C1 segment of cervical spinal cord (tissue), 14 donors: ENCODE measurements at places on chromosomes 2 and 18.

GRCh38 chr2:21519821-21520220 lies 396.1 kb downstream of the TDRD15 start:
- DNase-seq: no peak

- no peak for DNase-seq
These were observed 13.3 kb downstream of the PPP4R3B start for GRCh38 chr2:55604027-55604565.

- DNase-seq: no peak
These were observed 103.5 kb downstream of the UPP2 start for GRCh38 chr2:158205215-158205614.

DNA sequence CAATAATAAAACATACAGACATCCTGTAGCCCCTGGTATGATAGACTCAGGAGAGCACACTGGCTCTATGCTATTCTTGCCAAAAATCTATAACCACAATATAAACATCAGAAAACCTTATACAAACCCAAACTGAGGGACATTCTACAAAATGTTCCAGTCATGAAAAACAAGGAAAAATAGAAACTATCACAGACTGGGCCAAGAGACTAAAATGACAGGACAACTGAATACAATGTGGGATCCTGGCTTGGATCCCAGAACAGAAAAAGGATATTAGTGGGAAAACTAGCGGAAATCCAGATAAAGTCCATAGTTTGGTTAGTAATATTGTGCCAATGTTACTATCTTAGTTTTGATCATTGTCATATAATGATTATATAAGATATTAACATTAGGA lies 29.6 kb upstream of the EPAS1 start:
- no peak for DNase-seq

DNA sequence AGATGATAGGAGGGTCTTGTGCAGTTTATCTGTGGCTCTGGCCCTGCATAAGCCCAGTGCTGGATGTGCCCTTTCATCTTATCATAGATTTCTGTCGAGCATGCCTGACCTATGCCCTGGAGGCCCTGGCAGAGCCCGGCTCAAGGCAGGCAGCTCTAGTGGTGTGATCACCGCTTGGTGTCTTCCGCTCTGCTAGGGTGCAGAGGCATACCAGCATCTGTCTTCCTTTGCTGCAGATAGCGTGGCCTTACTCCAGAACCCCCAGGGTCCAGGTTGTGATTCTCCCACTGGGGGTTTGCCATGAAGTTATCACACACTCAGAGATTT lies 13.7 kb upstream of the TRAF3IP1 start:
- no peak for DNase-seq
